Stimulated activated CD8-positive, alpha-beta memory T cell treated with anti-CD3 and anti-CD28 coated beads, Interleukin-4, amount 100 ng/mL, for 1 hour (primary cell): ENCODE measurements at places on chromosomes 5 and 9.

GRCh38 chr5:76999451-76999850, 30.8 kb upstream of the AGGF1 start:
- no peak for DNase-seq

GRCh38 chr5:93360436-93361088, 220.5 kb downstream of the NR2F1-AS1 start:
- DNase-seq = no peak

GRCh38 chr5:89934069-89934468, 475.5 kb downstream of the CETN3 start:
- DNase-seq = no peak

DNA sequence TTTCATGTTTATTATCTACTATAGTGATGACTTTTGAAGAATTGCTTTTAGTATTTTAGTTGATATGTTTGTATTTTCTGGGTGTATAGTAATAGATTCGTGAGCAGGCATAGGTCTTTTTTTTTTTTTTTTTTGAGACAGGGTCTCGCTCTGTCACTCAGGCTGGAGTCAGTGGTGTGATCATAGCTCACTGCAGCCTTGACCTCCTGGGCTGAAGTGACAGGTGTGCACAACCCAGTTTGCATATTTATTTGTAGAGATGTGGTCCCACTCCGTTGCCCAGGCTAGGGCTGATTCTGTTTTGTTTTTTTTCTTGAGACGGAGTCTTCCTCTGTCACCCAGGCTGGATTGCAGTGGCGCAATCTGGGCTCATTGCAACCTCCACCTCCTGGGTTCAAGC, 11.9 kb downstream of the ERBIN start:
- DNase-seq = no peak

DNA sequence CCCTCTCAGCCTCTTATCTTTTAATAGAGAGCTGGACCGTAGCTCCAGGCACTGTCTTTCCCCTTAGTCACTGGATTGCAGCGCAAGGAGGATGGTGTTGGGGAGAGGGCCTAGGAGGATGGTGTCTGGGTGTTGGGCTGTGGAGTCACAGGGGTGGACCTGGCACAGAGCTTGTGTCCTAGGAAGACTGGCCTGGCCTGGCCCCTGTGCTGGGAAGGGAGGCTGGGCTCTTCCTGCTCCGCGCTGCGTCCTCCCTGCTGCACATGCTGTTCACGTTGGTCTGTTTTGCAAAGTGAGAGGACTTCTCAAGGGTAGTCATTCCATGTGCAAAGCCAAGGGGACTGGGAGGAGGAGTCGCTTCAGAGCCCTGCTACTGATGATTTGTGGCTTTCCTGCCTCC, 123.9 kb downstream of the EHMT1 start:
- no peak for DNase-seq

DNA sequence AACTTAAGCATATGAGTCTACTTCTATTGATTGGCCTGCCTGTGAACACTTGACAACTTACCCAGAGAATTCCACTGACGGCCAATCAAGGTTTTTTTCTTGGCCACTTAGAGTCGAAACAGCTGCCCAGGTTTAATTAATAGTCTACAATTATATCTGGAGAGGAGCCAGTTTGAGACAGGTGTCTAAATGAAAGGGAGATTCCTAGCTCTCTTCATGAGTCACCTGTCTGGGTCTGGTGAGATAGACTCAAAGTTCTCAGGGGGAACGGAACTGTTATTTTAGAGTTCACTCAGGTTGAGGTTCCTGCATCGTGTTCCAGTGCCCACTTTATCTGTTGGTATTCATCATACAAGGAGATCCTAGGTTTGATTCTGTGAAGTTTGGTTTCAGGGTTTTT, 111.0 kb downstream of the CD180 start:
- no peak for DNase-seq
